ENCODE measurements at places on chromosomes 2 and 18. TPM values are rescaled to one million over a fixed set of nuclear protein-coding genes. Genes with fewer than 3 reads are reported as not detected.

The LNPK gene
- total RNA-seq: 15.9 TPM

The PTPN2 gene
- 17.6 TPM for total RNA-seq

GRCh38 chr18:1976484-1976883 lies 594.8 kb downstream of the METTL4 start:
- ATAC-seq: no peak

The VIT gene
- total RNA-seq: 31.4 TPM

DNA sequence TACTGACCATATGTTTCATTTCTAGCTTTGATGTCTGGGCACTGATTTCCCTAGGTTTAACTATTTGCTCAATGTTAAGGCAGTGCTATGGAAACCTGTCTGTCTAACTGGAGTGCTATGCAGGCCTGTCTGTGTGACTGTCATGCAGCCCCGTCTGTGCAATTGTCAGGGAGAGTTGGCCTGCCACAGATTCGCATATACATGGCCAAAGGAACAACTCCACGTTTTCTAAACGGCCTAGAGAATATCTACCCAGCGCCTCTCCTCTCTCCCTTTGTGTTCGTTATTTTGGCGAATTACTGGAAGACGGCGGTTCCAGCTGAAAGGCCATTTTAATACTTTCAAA lies 59.6 kb upstream of the PSME4 start:
- ATAC-seq: no peak

GRCh38 chr2:239676716-239677452 lies 276.1 kb upstream of the HDAC4 start:
- ATAC-seq: no peak

DNA sequence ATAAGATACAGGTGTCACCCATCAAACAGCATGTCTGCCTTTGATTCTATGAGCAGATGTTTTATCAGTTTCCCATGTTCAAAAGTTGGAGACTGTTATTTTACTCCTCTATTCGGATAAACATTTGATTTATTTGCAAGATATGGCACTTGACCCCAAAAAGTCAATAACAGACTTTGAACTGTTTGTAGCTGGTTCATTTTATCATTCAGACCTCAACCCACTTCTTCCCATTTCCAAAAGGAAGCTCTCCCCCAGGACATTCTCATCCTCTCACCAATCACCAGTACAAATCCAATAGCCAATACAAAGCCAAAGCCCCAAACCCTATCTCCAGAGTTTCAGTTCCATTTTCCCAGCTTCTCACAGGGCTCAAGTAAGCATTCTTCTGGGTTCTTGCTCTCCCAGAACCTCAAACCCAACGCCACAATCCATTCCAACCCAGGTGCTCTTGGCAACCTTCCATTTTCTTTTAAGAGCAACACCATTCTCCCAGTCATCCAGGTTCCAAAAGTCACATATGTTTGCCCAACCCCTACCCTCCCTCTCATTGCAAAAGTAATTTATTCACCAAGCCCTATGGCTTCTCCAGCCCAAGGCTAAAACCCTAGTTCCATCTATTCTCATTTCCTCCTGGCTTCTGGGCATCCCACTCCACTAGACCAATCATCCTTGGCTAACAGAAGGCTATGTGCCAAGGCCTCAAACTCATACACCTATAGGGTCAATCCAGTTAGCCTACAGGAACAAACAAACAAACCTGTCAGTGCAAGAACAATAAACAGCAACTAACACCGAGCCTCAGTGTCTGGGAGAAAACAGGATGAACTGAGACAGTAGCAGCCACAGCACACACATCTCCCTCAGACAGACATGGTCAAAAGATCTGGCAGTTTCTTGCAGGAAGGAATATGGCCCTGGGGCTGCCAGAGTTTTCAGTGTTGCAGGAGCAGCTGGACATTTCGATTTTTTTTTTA lies 9.2 kb downstream of the ACVR1 start:
- ATAC-seq: no peak

DNA sequence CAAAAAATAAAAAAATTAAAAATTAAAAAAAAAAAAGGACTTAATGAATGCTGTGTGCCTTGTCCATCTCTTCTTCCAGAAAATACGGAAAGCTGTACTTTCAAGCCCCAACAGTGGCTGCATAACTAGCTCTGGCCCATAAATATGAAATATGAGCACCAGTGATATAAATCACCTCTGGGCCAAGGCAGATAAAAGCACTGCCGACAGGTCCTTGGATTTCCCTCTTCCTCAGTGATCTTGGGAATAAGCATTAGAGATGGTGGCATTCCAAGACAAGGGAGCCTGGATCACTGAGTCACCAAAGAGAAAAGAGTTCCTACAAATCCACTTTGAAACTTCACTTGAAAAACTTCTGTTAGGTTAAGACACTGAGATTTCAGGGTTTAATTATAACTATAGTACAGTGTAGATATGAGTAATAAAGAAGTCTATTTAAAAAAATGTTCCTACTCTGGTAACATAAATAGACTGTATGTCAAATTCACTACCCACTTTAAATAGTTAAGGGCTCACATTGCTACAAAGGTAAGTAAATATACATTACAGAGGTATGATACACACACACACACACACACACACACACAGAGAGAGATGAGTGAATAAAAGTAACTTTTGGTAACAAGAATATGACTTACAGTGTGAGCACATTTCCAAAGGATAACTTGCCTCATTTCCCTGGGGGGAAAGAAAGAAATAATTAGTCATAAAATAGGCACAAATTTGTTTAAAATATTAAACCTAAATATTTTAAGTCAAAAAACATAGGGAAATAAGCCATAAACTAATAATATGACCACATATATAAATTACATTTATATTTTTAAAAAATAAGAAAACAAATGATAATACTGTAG lies 35.6 kb downstream of the PPP3R1 start:
- ATAC-seq: no peak

Data from gastroesophageal sphincter (tissue), 4 donors.